AML-193 (cell line): ENCODE measurements at places on chromosomes 4 and X.

GRCh38 chrX:130028196-130028595, 45.8 kb downstream of the BCORL1 start:
- DNase-seq: peak; percentile 35

- DNase-seq: no peak
Observed at GRCh38 chr4:8331575-8331955, 62.0 kb downstream of the HTRA3 start.

GRCh38 chr4:164779811-164780216, 25.9 kb downstream of the SMIM31 start:
- DNase-seq: peak; percentile 23

- no peak for DNase-seq
Observed at GRCh38 chr4:40909363-40909876, 159.7 kb downstream of the NSUN7 start.

DNA sequence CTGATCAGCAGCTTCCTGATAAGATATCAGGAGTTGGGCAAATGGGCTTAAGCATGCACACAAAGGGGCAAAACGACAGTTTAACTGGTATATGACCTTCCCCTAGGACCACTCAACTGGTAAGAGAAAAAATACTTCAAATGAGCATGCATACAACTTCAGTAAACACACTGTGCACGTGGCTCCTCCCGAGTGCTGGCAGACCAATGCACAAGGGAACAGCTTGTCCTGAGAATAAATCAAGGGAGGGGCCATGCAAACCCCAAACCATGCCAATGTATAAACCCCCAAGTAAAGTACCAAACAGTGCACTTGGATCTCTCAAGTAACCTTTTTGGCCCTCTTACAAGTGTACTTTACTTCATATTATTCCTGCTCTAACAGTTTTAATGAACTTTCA, 293.3 kb upstream of the TBX22 start:
- DNase-seq: no peak

- no peak for DNase-seq
Observed at GRCh38 chr4:73589887-73590801, 30.1 kb downstream of the RASSF6 start.

DNA sequence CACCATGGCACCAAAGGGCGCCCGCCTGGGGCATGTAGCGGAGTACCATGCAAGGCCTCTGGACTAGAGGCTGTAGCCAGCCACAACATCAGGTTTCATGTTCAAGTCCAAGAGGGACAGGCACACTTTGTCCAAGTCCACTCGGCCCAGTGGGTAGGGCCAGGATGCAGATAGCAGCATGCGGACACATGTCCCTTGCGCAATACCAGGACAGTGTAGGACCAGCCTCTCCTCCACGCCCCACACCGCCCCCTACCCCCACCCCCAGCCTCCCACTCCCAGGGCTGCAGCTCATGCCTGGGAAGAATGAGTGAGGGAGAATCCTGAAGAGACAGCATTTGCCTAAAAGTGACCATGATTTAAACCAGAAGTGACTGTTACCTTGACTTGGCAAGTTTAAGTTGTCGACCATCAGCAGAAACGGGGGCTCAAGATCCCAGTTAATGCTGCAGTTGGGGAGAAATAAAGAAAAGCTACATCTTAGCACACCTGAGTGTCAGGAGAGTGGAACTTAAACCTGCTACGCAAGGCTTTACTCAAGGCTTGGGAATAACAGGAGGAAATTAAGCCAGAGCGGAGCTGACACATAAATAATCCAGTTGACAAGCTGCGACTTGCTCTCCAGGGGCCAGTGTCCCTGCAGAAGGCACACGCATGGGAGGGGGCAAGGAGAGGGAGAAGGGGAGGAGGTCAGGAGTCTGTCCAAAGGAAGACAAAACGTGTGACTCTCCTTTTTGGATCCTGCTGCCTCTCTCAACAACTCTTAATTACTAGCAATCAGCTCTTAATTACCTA, 221.7 kb downstream of the BCOR start:
- no peak for DNase-seq

DNA sequence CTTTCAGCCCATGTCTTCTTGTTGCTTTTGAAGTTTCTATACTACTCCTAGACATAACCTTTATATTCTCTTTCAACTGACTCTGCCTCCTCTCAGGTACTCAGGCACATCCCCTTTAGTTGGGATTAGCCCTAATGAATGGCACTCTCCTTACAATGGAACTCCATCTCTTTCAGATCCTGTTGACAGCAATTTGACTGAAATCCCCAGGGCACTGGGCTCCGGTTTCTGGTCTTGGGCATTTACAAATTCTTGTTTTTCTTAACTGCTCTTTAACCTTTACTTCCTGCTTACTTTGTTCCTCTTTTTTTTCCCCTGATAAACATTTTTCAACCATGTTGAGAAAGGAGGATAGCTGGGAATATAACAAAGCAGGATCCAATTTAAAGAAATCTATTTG, 68.9 kb downstream of the ENOX2 start:
- no peak for DNase-seq

- no peak for DNase-seq
Observed at GRCh38 chr4:145886871-145887240, 51.8 kb downstream of the ZNF827 start.

DNA sequence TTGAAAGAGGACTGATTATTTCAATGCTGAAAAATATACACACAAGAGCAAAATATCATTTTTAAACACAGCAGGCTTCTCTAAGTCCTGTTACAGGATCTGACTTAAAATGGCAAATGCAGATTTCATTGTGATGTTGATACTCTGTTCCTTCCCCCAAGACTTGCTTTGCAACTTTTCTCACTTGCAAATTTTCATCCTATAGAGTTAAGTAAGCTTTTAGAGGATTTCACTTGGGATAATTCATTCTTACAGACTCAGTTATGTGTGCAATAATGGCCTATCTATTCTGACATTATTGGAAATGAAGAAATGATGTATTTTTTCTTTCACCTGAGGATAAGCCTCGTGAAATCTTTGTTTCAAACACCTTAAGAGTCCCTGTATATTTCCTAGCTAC, 2403.2 kb downstream of the ARAP2 start:
- DNase-seq: no peak

GRCh38 chrX:129115104-129115503, 408.2 kb downstream of the SMARCA1 start:
- peak; percentile 1 for DNase-seq

GRCh38 chr4:24141836-24142235, 252.0 kb upstream of the PPARGC1A start:
- DNase-seq: no peak

DNA sequence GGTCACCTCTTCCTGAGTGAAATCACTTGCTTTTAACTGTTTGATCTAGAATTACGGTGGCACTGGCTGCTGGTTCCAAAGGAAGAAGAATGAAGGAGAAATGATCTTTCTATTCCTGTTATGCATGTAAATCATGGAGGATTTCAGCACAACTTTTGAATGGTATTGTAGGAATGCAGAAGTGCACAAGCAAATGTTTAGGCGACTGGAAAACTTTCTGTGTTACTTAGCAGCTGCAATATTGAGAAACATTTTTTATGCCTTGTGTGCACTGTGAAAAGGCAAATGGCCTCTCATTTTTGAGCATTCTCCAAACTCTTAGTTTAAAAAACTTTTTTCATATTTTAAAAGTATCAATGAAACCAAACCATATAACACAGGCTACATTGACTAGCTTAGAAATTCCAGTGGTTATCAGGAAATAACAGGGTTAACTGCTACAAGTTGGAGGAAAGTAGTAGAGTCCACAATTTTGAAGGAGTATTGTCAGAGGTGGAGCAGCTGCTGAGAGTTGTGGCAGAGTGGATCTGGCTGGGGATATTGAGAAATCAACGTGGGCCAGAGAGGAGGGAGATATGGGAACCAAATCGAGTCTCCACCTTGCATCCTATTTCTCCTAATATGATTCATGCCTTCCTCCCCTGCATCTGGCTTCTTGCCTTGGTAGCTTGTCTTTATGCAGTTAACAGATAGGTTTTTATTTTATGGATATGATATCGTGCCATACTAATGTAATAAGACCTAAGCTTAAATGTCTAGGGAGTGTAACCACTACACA, 32.0 kb upstream of the FHL1 start:
- no peak for DNase-seq

DNA sequence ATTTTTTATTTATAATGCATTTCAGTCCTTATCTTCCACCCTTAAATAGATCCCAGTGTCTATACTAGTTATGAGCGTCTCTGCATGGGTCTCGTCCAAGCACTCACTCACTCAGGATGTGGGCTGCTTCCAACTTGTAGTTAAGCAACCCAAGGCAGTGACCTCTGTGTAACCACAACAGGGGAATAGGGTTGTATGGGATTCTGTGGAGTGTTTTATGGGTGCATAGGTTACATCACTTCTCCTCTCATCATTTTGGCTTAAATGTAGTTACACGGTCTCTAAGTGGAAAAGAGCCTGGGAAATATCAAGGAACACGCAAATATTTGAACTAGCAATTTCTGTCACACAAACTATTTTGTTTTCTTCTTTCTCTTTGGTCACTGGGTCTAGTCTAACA, 931.0 kb downstream of the STIM2 start:
- DNase-seq: no peak

GRCh38 chrX:125150231-125150630, 169.4 kb upstream of the TEX13C start:
- DNase-seq: no peak

- DNase-seq: no peak
Observed at GRCh38 chr4:153448003-153448731, 18.0 kb upstream of the TMEM131L start.

- DNase-seq: no peak
Observed at GRCh38 chr4:7591409-7592053, 156.8 kb upstream of the PSAPL1 start.

DNA sequence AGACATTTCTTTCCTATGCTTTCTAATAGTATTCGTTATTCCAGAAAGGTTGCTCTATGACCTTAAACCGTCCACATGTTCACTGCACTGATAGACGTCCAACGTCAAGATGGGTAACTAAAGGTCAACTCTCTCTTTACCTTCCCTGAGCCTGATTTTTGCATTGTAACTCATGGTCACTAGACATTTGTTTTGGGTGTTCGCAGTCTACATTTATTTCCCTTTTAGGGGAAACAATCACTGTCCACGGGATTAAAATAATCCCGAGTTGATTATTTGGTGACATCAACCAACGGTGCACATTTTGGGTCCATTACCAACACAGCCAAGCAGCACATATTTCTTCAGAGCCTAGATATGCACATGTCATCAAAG, 540 bp upstream of the HADH start:
- no peak for DNase-seq

DNA sequence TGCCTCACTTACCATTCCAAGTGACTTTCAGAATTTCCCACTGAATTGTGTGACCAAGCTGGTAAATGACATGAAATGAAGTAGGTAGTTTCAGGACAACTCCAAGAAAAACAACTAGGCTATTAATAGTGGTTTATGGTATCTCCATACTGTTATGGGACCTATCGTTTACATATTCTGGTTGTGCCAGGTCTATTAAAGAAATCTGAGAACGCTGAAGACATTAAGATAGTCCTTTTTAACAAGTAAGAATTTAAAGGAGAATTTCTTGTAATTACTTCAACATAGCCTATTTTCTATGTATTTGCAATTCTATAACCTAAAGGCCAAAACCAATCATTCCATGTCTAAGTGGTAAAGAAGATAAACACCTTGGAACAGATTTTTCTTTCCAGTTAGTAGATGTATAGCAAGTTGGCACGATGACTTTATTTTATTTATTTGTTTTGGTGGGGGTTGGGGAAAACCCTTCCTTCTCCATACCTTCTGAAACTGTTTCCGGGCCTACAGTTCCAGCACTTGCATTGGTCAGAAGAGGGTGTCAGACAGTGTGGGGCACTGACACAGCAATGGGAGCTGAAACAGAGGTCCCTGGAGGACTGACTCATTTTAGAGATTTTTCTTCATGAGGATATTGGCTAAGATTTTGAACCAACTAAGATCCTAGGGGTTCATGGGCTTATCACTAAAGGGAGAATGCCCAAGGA, 7.6 kb upstream of the DCLK2 start:
- no peak for DNase-seq

- DNase-seq: peak; percentile 61
Observed at GRCh38 chr4:39591290-39591689, 47.4 kb downstream of the SMIM14 start.

GRCh38 chr4:153082322-153083301, 121.6 kb upstream of the TRIM2 start:
- DNase-seq: no peak

DNA sequence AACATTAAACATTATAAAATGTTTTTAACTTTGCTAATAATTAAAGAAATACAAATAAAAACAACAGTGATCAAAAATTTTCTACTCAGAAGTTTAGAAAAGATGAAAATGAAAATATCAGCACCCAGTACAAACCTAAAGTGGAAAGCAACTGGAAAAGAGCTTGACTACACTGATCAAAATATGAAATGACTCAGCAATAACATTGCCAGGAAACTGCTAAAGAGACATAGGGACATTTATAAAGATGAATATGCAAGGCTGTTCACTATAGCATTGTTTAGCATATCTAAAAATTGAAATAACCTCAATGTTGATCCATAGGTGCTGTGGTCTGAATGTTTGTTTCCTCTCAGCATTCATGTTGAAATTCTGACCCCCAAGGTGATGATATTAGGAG, 88.5 kb upstream of the NOCT start:
- no peak for DNase-seq

DNA sequence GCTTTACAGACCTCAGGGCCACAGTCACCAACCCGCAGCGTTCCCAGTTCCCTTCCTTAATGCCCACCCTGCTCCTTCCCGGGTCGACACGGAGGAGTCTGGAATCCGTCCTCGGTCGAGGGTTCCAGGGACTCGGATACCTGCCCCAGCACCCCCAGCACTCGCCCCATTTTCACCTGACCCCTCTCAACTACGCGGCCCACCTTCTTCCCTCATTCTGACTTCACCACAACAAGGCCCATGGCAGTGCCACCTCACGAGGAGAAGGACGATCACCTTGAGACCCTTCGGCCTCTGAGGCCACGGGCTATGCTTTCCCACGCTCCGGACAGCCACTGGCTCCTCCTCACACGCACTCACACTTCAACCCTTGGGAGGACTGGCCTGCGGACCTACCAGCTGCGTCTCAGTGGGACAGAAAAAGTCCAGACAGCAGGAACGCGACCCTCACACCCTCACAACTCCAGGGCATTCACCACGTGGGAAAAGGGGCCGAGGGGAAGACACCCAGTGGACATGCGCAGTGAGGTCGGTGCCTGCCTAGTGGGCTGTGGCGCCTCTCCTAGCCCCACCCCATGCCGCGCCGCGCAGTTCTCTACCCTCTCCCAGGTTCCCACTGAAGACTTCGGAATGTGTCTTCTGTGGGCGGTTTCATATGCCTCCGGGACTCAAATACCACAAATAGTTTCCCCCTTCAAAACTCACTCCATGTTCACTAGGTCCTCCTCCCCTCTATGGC, at the start of gene XAGE3:
XAGE3 (minus strand) TSS at position 474 of the 739 bp plus-strand sequence. CDS start 950 bp downstream, outside the sequence.
- no peak for DNase-seq

GRCh38 chr4:142519342-142519741, 326.8 kb downstream of the INPP4B start:
- no peak for DNase-seq
